A549 (cell line): ENCODE measurements at places on chromosomes 4 and X.

GRCh38 chrX:41350150-41350975 is 16.4 kb downstream of the DDX3X start:
- no peak for DNase-seq

DNA sequence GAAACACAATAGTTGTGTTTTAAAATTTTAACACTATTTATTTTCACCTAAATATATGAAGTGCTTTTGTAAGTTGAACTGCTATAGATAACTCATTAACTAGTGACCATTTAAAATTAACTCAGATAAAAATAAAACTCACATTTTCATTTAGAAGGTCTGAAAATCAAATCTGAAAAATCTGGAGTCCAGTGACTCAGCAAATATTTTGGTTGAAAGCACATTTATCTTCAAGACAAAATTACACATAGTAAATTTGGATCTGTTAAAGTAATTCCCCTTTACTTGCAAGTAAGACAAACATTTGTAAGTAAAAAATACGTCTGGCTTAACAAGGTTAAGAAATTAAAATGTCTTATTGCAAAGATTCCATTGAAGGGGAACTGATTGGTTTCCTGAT is 589.1 kb downstream of the TRIML1 start:
- no peak for DNase-seq

DNA sequence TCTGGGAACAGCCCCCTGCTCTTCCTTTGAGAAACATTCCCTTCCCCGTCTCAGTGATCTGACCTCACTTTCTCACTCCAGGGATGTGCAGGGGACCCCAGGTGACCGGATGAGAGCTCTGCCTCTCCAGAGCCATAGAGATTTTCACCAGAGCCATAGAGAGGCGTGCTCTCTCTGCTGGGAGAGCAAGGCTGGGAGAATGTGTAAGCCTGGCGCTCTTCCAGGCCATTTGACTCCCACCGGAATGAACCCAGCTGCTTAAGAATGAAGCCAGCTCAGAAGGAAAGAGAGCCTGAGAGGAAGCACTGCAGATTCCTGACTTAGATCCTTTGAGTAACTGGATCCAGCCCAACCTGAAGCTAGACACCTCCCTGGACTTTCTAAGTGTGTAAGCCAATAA is 106.4 kb downstream of the DHX15 start:
- DNase-seq: no peak

GRCh38 chr4:85151371-85151770 is 184.9 kb upstream of the WDFY3 start:
- no peak for DNase-seq

DNA sequence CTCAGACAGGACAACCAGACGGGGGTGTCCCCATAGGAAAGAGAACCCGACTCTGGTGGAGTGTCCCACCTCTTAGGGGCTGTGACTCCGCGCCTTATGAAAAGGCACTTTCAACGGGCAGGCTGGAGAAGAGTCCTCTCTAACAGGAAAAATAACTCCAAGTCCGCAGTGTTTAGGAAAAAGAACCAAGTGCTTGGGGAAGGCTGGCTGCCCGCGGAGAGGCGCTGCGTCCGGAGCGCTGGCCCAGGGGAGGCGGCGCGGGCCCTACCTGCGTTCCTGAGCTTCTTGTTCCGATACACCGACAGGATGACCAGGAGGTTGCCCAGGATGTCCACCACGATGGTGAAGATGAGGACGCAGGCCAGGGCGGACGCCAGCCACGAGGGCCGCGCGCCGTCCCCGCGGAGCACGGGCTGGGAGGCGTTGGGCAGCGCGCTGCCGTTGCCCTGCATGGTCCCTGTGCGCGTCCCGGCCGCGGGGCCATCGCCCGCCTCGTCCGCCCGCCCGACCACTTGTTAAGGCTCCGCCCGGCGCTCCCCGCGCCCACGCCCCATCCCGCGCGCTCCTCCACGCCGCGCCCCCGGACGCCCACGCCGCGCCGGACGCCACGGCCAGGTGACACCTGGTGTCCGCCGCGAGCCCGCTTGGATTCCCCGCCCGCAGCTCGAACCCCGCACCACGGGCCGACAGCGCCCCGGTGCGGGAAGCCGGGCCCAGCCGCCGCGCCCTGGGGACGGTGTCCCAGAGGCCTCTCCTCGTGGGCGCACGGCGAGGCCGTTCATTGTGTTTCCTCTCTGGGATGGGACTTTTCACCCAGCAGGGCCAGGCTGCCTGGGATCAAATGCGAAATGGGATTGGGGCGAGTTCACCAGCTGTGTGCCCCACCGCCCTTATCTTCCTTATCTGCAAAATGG is at the start of gene MTNR1A:
Gene MTNR1A, minus strand, starts transcription at position 654 of the 914 bp plus-strand sequence. Its CDS starts 202 bp downstream, at position 452.
- peak; percentile 44 for DNase-seq

GRCh38 chr4:158161551-158162354 is 11.1 kb downstream of the GASK1B start:
- DNase-seq: peak; percentile 64

DNA sequence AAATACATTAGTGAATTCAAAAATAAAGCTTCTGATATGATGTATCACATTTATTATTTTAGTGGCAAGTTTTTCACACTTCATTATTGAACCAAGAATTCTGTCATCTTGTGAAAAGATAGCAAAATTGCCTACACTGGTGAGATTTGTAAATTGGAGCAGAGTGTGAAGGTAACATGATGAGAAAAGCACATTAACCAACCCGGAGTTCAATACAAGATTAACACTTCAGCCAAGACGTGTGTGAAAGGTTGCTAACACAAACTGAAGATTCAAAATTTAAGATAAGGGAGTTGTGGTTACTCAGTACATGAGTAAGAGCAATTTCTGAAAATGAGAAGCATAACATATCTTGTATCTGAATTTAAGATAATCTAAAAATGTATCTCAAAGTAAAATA is 346.7 kb downstream of the PDHA2 start:
- no peak for DNase-seq

DNA sequence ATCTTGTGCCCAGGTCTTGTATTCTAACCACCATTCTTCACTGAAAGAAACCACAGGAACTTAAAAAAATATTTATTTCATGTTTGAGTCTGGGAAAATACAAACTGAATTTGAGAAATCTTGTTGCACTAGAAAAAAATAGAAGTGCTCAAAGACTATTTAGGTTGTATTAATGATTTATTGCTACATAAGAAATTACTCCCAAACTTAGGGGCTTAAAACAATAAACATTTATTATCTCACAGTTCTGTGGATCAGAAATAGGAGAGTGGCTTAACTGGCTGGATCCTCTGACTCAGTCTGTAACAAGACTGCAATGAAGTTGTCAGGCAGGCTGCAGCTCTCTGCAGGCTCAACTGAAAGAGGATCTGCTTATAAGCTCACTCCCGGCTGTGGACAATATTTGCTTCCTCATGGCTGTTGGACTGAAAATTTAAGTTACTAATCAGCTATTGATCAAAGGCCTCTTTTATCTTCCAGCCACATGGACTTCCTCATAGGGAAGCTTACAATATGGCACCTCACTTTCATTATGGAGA is 295.4 kb upstream of the FAM241A start:
- DNase-seq: no peak

DNA sequence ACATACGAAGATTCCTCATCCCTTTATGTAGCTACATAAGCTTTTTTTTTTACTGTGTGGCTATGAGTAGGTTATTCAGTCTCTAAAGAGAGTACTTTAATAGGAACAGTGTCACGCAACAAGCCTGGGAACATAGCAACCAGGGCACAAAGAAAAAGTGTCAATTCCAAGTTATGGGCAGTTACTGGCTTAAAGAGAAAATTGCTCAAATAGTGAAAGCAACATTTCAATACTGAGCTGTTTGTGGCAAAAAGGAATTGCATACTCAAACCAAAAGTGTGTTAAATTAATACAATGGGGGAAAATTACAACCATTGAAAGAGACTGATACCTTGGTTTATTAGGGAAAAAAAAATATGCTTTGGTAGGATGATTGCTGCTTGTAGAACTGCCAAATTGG is 41.2 kb upstream of the ENOX2 start:
- DNase-seq: no peak

- DNase-seq: no peak
These were observed 18.7 kb downstream of the DIAPH2 start for GRCh38 chrX:96703379-96703778.
